Hematopoietic multipotent progenitor cell treated with erythropoietin and hydrocortisone succinate and interleukin-3 and kit ligand, for 4 days (in vitro differentiated cells): ENCODE measurements at places on chromosomes 3 and 15.

- DNase-seq, result no peak
Measured at GRCh38 chr3:18880691-18881090, 267.6 kb upstream of the KCNH8 start.

- DNase-seq, result no peak
Measured at GRCh38 chr3:124396339-124396950, 333.8 kb upstream of the UMPS start.

GRCh38 chr3:193377591-193377990 is 962 bp downstream of the ATP13A5 start:
- no peak for DNase-seq

DNA sequence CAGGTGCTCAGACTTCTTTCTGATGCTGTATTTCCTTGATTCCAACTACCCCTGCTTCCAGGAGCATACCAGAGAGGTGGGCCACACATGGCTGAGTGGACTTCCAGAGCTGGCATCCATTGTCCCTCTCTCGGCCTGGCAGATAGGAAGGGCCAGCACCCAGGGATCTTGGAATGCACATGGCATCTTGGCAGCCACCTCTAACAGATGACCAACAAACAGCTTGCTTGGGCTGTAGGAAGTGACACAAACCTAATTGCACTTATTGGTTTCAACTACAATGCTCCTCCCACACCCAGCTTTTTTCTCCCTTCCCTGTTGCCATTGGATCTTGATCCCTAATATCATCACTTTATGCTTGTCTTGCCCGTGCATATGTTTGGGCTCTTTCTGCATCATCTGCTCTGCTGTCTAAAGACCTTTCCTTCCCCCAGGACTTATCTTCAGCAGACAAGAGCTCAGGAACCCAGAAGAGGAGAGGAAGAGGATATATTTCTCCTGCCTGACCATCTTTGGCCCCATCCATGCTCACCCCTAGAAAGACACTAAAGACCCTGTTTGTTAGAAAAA is 294.6 kb downstream of the NTRK3 start:
- peak; percentile 3 for DNase-seq

DNA sequence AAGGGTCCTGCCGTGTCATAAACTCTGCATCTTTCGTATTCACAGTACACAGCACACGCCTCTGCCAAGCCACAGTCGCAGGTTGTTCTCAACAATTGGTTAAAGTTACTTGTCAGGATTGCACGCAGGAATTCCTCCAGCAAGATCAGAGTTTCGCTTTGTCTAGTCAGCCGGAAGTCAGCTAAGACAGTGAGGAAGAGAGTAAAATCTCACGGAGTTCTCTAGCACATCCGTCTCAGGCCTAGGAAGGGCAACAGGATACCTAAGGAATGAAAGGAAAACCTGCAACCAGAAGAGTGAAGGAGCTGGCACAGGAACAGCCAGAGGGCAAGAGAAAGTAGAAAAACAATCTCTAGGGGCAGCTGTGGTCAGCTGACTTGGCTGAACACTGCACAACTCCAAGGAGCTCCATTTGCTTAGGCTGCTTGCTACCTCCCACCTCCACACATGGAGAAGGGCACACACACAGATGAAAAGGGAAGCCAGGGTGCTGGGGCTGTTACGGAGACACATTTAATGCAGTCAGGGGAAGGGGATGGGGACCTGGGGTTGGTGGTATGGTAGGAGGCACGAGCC is 23.7 kb downstream of the RORA start:
- no peak for DNase-seq

DNA sequence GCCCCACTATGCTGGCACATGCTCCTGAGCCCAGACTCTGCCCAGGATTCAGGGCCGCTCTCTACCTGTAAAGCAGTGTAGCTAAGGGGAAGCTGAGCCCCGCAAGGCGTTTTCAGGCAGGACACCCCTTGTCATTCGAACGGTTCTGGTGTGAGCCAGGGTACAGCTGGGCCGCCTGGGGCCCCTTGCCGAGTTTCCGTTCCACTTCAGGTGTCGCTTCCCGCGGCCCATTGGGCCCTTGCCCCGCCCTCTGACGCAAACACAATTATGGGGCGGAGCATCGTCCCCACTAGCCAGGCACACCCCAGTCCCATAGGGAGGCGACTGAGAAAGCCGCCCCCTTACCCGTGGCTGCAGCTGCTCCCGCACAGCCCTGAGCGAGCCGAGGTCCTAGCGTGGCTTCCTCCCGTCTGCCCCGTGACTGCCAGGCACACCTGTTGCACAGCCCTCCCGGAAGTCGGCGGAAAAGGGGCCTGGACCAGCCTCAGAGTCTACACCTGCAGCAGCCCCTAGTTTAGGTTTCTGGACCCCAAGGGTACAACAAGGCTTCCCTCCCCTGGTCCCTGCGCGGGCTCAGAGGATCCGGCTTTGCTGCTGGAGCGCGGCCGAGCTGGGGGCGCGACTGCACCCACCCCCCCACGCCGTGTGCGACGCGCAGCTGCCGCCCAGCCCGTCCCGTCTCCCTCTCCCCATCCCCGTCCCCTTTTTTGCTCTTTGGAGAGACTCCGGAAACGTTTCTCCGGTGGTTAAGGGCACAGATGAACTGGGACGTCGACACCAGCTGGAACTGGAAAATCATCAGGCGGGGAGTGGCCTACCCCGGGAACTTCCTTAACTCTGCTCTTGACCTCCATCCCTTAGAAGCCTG is at the start of gene PLSCR2:
Gene PLSCR2, minus strand, starts transcription at position 412 of the 868 bp plus-strand sequence. CDS start 9,657 bp downstream, outside the sequence.
- peak; percentile 74 for DNase-seq

DNA sequence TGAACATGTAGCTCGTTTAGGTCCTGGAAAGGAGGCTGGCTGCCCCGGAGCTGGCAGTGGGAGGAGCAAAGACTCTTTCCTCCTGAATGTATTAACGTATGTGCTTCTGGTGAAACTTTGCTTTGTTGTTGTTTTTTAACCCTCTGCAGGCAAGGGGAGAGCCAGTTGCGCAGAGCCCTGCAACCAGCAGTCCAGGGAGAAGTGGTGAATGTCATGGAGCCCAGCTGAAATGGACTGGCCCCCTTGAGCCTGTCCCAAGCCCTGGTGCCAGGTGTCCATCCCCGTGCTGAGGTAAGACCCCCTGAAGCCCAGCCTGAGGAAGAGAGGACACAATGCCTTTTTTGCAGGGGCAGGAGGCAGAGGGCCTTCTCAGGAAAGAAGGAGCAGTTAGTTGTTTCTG is 33.3 kb downstream of the ST6GAL1 start:
- no peak for DNase-seq

DNA sequence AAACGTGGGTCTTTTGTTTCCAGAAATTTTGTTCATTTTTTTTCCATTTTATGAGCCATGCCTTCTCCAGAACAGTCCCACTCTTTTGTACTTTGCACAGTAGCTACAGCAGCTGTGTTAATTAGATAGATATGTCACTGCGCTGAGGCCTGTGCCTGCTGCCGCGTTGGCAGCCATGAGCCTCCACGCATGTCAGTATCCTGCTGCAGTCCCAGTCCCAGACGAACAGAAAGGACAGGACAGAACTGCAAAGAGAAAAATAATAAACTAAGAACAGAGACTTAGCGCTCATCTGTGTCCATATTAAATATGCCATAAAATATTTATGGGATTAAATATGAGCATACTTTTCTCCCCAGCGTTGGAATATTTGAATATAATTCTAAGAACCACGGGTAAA is 442.4 kb upstream of the RARB start:
- DNase-seq, result no peak

- DNase-seq, result no peak
Measured at GRCh38 chr15:72902245-72902918, 118.8 kb upstream of the ADPGK start.

DNA sequence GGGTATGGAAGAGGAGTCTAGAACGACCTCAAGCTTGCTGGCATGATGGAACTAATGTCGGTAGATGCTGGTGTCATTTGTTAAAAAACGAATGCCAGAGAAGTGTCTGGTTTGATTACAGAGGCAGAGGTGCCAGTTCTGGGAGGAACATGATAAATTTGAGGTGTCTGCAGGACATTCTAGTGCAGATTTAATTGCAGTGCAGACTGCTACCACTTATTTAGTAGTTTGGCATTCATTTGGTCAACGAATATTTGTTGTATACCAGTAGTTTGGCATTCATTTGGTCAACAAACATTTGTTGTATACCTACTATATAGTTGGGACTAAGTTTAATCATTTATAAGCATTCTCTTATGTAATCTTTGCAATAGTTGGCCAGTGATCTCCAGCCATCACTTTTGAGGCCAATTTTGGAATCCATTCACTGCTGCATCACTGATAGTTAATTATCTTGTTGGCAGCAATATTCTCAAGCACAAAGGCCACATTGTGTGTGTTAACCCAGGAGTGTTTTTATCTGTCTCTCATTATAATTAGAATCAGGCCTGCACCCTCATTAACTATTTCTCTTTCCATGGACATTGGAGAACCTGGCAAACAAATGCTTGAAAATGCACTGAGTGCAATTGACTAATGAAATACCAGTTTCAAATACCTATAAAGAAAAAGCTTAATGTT is 19.5 kb upstream of the TGFBR2 start:
- no peak for DNase-seq

DNA sequence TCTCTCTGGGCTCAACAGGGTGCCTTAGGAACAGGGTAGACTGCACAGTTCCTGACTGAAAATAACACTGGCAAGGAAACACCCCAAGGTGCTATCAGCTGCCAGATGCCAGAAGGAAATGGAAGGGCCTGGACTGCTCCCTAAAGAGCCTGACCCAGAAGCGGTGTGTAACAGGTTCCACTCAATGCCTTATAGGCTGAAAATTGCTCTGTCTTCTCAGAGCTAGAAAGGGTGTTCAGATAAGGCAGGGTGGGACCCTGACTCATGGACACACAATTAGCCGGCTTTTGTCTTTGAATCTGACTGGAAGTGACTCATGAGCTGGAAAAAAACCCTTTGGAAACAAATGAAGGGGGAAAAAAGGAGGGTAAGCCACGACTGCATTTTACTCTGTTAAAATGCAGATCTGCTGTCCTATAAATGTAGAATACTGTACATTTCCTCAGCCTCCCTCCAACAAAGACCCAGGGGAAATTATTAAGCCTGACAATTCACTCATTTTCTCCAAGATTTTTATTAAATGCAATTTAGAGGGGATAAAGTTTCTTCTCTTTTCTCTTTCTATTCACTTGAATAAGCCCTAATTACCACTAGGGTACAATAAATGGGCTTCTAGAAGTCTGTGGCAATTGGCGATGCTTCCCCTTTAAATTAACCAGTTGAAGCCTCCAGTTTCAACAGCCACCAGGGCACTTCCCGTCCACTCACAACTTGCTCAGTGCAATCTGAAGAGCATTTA is 160.2 kb upstream of the TBL1XR1 start:
- peak; percentile 85 for DNase-seq

GRCh38 chr3:43014241-43014640 is 35.1 kb downstream of the GASK1A start:
- DNase-seq, result no peak

DNA sequence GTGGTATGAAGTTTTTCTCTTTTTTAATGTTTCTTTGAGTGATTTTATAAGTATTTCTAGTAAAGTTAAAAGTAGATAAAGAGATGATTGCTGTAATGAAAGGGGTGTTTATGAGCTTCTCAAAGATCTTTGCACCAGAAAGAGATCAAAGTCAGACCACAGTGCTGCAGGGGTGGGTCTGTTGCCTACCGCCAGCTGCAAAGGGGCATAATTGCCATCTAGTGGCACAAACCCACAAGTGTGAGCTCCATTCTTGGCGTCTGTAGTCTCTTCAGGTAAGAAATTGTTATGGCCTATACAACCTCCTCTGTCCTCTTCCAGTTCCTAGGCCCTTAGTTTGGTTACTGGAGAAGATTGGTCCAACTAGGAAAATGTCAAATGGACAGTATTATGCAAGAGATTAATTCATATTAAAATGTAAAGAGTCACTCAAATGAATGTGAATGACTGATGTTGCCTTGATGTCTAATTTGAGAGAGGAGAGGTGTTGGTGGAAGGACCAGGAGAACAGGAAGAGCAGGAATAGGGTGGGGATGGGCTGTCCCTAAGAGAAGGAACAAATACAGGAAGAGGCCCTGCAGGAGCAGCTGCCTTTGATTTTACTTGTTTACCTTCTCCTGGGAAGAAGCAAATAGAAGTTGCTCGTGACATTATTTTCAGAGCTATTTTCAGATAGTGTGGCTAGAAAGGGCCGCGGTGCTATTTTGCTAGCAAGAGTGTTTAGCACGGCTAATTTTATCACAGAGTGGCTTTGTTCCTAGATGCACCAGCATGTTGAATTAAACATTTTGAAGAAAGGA is 53.0 kb upstream of the GSK3B start:
- DNase-seq, result peak; percentile 63

DNA sequence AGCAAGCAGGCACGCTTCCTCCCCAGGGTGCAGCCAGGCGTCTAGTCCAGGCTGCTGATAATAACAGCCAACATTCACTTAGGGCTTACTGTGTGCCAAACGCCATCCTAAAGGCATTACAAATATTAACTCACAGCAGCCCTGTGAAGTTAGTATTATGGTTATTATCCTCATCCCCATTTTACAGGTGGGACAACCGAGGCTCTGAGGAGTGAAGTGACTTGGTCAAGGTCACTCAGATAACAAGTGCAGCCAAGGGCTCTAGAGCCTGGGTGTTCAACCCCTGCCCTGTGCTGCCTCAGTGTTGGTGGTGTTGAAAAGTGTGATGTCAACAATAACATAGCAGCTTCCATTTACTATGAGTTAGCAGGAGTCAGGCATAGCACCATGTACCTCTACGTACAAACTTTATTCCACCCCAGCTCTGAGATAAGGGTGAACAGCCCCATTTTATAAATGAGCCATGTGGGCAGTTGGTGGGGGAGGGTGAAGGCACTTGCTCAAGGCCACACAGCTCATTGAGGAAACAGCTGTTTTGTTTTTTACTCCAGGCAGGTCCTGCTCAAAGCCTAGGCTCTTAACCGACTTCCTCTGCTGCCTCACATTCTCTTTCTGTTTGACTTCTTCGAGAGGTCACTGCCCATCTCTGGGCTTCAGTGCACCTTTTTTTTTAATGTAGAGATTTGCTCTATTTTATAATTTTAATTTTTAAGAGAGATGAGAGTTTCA is 24.0 kb upstream of the TRH start:
- DNase-seq, result peak; percentile 87

GRCh38 chr3:135918600-135918999 is 46.9 kb upstream of the PPP2R3A start:
- peak; percentile 49 for DNase-seq

GRCh38 chr3:179701176-179701827 is 48.5 kb downstream of the USP13 start:
- DNase-seq, result no peak

- no peak for DNase-seq
Measured at GRCh38 chr3:50275141-50275995, 3.5 kb upstream of the LSMEM2 start.

DNA sequence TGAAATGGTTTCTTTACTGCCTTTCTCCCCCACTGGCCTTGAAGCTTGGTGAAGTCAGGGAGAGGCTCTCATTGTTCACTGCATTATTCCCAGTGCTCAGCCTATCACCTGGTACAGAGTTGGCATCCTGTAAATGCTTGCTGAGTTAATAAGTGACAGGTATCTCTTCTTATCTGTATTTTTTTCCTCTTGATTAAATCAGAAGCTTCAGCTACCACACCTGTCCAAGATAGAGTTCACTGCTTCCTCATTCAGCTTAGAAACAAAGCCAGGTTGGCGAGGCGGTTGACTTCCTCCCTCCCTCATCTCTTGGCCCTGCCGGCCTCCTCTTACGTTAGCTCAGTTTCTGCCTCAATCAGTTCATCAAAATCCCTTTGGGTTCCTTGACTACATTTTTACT is 142.8 kb downstream of the LIPC start:
- no peak for DNase-seq
